ENCODE measurements at places on chromosomes 5 and 9. TPM values are rescaled to one million over a fixed set of nuclear protein-coding genes. Genes with fewer than 3 reads are reported as not detected.

DNA sequence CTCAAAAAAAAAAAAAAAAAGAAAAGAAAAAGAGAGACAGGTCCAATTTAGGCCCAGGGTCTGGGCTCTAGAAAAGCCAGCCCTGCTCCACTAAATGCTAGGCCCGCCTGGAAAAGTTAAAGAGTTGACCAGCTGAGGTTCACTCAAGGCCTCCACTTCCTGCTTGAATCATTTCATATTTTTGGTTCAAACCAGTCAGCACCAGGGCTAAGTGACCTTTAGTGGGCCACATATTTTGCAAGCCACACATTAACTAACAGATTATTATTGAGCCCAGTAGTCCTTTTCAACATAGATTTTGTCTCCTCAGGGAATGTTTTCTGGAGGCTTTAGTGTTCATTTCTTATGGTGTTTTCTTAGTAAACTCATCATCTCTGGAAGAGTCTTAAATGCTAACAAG lies 156.6 kb downstream of the TLR4 start:
- no peak for DNase-seq

DNA sequence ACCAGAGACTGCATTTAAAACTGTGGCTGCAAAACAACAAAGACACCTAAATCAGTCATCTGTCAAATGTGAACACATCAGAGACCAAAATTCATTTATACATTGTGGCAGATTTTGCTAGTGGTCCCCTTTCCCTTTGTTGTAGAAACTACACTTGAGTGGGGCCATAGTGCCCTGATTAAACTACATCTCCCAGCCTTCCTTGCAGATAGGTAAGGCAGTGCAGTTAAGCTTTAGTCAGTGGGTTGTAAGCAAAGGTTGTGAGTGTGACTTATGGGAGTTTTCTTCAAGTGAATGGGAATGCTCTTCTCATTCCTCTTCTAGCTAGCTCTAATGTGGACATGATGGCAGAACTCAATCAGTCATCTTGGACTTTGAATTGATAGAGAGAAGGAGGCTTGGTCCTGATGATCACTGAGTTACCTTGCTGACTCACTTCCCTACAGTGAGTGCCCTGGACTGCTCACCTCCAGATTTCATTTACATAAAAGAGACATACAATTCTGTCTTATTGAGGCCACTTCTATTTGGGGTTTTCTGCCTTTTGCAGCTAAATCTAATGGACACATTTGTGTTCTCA lies 35.2 kb upstream of the SPARC start:
- DNase-seq: no peak

GRCh38 chr5:54251981-54252380 lies 58.4 kb downstream of the ARL15 start:
- DNase-seq: no peak

DNA sequence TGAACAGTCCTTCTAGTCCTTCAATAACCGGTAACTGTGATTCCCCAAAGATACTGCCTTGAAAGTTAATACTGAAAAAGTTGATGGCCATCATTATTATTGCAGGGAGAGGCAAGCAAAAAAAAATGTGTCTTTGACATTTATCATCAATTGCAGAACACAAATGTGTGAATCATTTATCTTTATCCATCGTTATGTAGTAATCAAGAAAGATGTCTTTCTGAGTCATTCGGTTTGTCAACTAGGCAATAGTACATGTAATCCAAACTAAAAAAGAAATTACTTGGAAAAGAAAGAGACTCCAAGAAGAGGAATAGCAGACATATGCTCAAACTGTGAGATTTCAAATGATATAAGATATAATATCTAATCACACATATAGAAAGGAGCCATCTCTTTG lies 473.0 kb downstream of the CETN3 start:
- no peak for DNase-seq

DNA sequence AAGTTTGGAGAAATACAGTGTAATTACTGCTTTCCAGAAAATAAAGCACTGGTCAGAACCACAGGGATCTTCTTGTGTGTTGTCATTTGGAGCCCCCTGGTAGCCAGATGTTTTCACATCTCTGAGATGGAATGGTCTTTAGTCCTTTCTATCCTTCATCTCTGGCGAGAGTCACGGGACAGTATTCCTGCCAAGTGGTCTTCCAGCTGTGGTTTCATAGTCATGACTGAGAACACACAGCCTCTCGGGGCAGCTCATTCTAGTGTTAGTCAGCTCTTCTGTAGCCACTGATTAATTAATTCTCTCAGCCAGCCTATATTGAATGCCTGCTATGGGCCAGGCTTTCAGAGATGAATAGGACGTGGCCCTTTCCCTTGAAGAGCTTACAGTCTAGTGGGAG lies 34.1 kb downstream of the HMGXB3 start:
- DNase-seq: no peak

- no peak for DNase-seq
These were observed 772.0 kb upstream of the ACO1 start for GRCh38 chr9:31612336-31613030.

GRCh38 chr9:126287166-126287866 lies 39.3 kb upstream of the MVB12B start:
- DNase-seq: no peak

GRCh38 chr5:127028822-127029457 lies 1.4 kb downstream of the MARCHF3 start:
- DNase-seq: peak; percentile 40

- DNase-seq: no peak
These were observed 57.6 kb upstream of the GRHPR start for GRCh38 chr9:37364751-37365360.

- no peak for DNase-seq
These were observed 174.1 kb downstream of the SNX18 start for GRCh38 chr5:54691656-54692055.

DNA sequence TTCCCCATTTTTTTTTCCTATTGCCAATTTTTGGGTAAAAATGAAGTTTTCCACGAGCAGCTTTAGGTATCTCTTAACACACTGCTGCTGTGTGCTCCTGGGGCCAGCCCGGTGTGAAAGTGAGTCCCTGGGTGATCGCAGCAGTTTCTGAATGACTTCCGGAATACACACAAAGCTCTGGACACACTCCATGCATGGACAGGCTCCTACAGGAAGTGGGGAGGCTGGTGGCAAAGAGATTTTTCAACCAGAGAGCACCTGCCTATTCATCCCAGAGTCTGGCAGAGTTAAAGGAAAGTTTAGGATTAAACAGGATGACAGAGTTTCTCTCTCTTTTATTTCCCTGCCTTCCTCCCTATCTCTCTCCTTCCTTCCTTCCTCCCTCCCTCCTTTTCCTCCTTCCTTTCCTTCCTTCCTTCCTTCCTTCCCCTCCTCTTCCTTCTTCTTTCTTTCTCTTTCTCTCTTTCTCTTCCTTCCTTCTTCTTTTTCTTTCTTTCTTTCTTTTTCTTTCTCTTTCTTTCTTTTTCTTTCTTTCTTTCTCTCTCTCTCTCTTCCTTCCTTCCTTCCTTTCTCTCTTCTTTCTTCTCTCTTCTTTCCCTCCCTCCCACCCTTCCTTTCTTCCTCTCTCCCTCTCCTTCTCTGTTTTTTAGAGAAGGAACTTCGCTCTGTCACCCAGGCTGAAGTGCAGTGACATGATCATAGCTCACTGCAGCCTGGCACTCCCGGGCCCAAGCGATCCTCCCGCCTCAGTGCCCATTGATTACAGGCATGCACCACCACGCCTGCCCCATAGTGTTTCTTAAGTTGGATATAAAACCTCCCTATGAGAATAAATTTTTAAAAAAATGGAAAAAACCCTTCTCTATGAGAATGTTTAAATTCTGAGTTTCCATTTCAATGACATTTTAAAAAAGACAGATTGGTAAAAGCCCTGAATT lies 38.7 kb upstream of the UBTD2 start:
- DNase-seq: no peak

DNA sequence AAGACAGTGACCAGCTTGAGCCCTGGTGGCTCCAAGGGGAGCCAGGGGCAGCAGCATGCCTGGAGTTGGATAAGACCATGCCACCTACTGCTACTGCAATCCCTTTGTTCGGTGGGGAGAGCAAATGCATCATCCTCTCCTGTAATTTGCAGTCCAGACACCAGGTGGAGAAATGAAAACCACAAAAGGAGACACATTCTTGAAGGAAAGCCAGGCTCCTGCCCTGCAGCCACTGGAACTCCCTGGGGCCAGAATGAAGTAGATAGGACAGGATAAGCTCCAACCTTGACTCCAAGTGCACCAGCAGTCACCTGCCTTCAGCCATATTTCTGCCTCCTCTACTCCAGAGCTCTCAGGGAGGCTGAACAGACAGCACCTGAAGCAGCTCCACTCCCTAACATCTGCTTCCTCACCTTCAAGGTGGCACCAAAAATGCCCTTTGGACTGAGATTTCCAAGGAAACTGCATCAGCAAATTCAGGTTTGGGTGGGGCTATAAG lies 65.1 kb upstream of the IQGAP2 start:
- peak; percentile 52 for DNase-seq

DNA sequence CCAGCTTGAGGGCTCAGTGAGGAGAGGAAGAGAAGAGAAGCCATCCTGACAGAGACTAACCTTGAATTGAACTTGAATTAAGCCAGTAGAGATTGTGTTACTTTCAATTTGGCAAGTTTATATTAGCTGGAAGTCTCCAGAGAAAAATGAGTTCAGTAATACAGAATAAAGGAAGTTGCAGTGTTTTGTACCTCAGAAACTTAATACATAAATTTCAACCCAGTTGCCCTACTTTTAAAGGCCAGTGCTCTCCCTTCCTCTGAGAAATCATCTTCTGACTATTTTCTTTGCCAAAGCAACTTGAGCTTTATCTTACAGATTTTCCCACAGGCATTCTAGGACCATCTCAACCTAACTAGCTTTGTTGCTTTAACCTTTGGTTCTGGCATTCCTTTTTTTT lies 231.0 kb upstream of the GAS1 start:
- DNase-seq: no peak

DNA sequence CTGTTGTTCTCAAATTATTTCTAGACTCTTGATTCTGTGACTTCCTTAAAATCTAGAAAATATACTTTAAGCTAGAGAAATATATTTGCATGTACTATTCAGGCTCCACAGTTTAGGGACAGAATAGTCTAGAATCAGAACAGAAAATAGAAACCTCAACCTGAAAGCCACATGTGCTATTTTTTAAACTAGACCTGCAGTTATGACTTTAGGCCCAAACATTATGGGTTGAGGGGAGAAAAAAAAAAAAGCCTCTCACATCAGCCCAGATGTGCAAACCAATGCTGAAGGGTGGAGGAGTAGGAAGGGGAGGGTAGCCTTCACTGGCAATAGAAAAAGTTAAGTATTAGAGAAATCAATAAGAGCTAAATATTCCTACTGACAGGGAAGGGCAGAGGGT lies 35.7 kb downstream of the ELL2 start:
- no peak for DNase-seq

DNA sequence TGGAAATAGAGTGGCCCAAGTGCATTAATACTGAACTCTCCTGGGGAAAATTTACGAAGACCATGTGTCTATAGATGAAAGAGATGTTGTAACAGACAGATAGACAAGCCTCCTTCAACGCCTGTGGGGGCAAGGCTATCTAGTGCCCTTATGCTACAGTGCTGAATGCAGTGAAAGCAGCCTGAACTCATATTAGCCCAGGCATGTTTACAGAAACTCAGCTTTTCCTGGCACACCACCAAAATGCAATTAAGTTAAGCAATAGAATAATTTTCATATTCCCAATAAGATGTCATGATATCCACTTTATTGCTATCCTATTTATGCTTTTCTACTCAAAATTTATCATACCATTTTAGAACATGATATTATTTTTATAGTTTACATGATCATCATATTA lies 277.0 kb downstream of the DIRAS2 start:
- DNase-seq: no peak

GRCh38 chr5:68194386-68194785 lies 21.2 kb upstream of the PIK3R1 start:
- no peak for DNase-seq

GRCh38 chr5:83608122-83608521 lies 112.5 kb downstream of the HAPLN1 start:
- DNase-seq: peak; percentile 64

DNA sequence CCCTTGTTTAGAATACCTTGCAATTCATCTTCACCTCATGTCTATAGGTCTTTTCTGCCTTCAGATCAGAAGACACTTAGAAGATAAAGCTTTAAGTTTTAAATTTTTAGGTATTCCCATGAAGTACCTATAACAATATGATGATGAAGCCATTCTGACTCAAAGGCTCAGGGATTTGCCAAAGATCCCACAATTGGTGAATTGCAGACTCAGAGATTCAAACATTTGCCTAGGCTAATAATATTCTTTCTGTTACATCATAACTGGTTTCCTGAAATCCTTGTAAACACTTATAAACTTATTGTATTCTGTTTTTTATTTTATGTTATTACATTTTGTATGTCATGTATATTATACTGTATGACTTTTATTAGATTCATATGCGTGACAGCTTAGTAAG lies 62.8 kb upstream of the ZFAND5 start:
- DNase-seq: no peak

DNA sequence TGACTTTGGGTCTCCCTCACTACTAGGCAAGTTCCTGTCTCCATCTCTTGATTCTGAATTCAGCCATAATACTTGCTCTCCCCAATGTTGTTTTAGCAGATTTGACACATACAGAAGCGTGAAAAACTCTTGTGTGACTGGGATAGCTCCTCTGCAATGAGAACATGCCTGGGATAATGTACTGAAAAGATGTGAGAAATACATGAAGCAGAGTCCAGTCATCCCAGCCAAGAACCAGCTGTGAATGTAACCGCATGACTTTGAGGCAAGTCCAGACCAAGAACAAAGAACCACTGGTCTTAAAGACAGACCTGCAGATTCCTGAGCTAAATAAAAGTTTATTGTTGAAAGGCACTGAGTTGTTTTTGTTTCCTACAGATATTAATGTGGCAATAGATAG lies 135.0 kb downstream of the NMUR2 start:
- no peak for DNase-seq

- DNase-seq: no peak
These were observed 70.8 kb downstream of the WWC1 start for GRCh38 chr5:168362097-168362885.

GRCh38 chr5:176466245-176466871 lies 18.2 kb downstream of the FAF2 start:
- DNase-seq: no peak

- no peak for DNase-seq
These were observed 162.8 kb downstream of the PIK3R1 start for GRCh38 chr5:68378204-68378820.

OTP gene
- not detected for total RNA-seq

CDH9 gene
- 1.3 TPM for total RNA-seq

PRUNE2 gene
- 68.0 TPM for total RNA-seq

PTGS1 gene
- 5.9 TPM for total RNA-seq

BNIP1 gene
- 23.7 TPM for total RNA-seq

PAEP gene
- total RNA-seq: 0.17 TPM

PRR16 gene
- 3.3 TPM for total RNA-seq

Measured in adrenal gland (tissue), 19 donors.